Calu3 (cell line): ENCODE measurements at places on chromosomes 3 and 15.
A peak's percentile ranks its signal among the peaks of the same experiment; 100 is the strongest.

GRCh38 chr3:181610973-181611265, 100.8 kb upstream of the SOX2 start:
- no peak for DNase-seq

DNA sequence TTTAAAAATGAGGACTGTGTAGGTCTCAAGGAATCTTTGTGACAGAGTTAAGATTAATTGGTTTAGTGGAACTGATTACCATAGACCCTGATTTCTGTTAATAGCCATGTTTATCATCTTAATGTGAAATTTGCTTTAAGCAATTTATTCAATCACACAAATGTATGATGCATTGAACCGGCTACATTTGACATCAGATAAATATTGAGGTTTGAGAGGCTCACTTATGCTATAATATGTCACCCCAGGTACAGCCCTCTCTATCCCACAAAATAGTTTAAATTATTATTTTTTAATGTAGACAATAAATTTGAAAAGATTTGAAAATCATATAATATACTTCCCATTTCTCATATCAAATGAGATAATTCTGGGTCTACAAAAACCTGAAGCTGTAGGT, 413.3 kb downstream of the NAALADL2 start:
- DNase-seq, result no peak

- no peak for DNase-seq
Measured at GRCh38 chr3:120348065-120348990, 826 bp downstream of the LRRC58 start.

GRCh38 chr15:82646250-82647044, 716 bp downstream of the CPEB1 start:
- peak; percentile 12 for DNase-seq
